ENCODE measurements at places on chromosomes 1 and 21.

DNA sequence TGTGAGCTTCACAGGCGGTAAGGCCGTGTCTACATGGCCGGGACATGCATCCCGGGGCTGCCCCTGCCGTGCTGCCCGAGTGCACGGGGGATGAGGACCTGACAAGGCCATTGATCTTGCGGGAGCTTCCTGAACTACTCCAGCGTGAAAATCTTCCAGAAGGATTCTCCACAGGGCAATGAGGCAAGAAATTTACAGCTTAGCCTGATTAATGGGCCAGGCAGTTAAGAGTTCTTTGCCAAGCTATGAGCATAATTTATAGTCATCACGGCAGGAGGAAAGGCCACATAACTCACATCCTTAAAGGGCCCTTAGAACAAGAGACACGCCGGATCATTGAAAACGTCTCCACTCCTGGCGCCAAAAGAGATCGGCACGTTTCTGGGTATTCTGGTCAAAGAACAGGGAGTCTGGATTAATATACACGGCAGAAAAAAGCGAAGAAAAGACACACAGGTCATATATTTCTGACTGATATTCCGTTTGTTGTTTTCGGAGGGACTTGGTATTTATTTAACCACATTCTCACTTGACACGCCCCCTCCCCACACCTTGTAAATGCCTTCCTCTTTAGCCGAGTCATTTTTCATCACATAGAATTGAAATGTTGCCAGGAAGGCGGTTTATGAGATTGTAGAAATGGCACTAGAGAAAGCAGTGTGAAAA lies 180.5 kb downstream of the DYRK1A start:
- no peak for DNase-seq

- DNase-seq: no peak
These were observed 507.1 kb upstream of the ZRANB2 start for GRCh38 chr1:71587961-71588360.

DNA sequence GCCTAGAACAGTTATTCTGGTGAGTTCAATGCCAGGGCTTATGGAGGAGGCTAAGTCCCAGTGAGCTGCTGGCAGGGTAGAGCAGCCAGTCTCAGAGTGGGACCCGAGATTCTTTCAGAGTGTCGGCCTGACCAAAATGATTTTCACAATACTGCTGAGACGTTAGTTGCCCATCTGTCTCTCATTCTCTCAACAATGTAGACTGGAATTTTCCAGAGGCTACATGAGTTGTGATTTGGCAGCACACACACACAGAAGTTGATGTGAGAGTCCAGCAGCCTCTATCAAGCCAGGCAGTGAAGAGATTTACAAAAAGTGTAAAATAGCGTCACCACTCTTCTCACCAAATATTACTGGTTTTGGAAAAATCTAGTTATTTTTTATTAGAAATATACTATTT lies 21.7 kb downstream of the CACNA1S start:
- DNase-seq: no peak

DNA sequence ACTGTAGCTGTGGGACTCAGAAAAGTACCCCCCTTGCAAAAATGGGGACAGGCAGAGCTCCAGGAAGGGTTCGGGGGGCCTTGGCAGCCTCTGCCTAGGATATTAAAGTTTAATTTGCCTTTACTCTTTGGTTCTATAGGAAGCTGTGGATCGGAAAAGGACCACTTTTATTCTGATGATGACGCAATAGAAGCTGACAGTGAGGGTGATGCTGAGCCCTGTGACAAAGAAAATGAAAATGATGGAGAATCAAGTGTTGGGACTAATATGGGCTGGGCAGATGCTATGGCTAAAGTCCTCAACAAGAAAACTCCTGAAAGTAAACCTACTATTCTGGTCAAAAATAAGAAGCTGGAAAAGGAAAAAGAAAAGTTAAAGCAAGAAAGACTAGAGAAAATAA lies 17.1 kb downstream of the RRP15 start:
- DNase-seq: no peak

DNA sequence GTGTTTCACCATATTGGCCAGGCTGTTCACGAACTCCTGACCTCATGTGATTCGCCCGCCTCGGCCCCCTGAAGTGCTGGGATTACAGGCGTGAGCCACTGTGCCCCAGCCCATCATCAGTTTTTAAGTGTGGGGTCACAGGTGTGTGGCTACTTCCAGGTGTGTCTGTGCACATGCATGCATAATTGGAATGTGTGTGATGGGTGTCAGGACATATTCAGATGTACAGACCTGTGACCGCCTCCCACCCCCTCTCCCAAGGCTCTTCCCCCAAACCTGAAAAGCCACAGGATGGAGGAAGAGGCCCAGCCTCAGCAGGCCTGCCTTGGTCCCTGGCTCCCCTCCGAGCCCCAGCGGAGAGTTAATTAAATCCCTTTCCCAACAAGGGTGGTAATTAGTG lies 37.3 kb upstream of the CSF3R start:
- no peak for DNase-seq

DNA sequence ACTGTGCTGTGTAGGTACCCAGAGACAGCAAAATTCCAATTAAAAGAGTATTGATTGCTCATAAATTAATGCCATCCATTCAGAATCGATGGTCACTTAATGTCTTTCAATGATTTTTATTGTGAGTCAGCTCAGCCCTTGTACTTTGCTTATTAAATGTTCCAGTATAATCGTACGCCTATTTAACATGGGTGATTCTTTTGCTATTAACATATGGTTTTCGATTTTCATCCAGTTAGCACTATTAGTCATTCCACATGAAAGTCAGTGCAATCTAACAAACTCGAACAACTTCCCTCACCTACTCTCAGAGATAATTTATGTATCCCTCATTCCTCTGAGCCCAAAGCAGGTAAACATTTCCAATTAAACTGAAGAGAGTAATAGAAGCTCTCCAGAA lies 109.6 kb upstream of the APP start:
- no peak for DNase-seq

All from stimulated activated CD4-positive, alpha-beta T cell treated with anti-CD3 and anti-CD28 coated beads, Interleukin-2, amount 100 ng/mL, for 48 hours (primary cell).